ENCODE measurements at places on chromosomes 7 and 10. TPM values are rescaled to one million over a fixed set of nuclear protein-coding genes. Genes with fewer than 3 reads are reported as not detected.

GRCh38 chr10:122154031-122154544 is 117.0 kb upstream of the BTBD16 start:
- DNase-seq = no peak

GRCh38 chr10:1150638-1150955 is 94.4 kb downstream of the WDR37 start:
- no peak for DNase-seq

GPR26 gene
- not detected for total RNA-seq

DNA sequence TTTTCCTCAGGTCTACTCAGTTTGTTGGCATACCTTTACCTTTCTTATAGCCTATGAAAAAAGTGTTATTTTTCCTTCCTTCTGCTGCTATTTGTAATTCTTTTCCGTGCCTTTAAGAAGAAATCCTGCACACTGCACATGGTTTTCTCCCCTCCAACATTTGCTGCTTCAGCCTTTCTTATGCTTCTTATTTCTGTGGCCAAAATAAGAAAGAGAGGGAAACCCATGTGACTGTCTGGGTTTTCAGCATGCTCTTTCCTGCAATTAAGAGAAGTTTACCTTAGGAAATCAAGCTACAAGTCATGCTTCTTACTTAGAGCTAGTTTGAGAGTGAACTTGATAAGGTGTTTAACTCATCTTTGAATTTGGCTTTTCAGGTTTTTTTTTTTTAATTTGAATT is 11.0 kb downstream of the TBC1D12 start:
- no peak for DNase-seq

CALU gene
- 35.5 TPM for total RNA-seq

CUL2 gene
- 33.8 TPM for total RNA-seq

DNA sequence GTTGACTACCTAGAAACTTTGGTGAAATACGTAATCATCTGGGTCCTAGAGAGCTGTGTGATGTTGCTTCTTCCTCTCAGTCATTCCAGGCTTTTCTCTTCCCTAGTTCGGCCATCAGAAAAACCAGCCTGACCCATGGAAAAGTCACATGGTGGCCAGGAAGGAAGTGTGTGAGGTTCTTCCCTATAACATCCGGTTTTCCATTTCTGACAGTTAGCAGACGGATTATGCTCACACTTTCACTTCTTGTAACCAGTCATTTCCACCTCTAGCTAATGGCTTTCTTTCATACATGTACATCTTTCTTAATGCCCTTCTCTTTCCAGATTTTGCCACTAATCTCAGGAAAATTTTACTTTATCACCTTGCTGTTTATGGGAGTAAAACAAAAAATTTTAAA is 110.0 kb upstream of the GLCCI1 start:
- DNase-seq = no peak

DNA sequence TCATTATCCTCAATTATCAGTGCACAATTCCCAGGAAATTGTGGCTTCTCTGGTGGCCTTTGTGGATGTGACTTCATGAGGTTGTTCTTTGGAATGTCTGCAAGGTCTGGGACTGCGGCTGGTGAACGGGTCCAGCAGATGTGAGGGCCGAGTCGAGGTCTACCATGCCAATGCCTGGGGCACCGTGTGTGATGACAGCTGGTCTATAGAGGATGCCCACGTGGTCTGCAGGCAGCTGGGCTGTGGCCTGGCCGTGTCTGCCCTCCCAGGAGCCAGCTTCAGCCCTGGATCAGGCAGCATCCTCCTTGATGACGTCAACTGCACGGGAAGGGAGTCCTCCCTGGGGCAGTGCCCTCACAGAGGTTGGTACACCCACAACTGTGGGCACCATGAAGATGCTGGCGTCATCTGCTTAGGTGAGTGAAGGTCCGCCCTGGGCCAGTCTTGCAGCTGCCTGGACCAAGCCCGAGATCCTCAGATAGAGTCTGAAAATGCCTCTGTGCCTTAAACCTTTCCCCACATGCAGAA is 46.9 kb downstream of the CUZD1 start:
- DNase-seq = no peak

- no peak for DNase-seq
Observed at GRCh38 chr7:159091041-159091440, 53.6 kb downstream of the VIPR2 start.

SORCS3 gene
- not detected for total RNA-seq

DNA sequence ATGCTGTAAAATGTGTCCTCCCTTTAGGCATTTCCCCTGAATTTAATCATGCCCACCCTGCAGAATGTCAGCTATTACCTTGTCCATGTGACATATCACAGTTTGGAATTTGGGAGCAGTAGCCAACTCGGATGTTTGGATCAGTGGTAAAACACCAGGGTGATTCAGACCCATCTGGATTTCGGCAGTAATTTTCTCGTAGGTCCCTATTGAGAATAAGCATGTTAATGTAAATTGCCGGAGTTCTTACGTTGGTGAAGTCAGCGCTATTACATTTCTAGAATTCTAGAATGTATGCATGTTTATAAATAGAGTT is 44.1 kb downstream of the HGF start:
- no peak for DNase-seq

SNX13 gene
- total RNA-seq = 24.5 TPM

DNA sequence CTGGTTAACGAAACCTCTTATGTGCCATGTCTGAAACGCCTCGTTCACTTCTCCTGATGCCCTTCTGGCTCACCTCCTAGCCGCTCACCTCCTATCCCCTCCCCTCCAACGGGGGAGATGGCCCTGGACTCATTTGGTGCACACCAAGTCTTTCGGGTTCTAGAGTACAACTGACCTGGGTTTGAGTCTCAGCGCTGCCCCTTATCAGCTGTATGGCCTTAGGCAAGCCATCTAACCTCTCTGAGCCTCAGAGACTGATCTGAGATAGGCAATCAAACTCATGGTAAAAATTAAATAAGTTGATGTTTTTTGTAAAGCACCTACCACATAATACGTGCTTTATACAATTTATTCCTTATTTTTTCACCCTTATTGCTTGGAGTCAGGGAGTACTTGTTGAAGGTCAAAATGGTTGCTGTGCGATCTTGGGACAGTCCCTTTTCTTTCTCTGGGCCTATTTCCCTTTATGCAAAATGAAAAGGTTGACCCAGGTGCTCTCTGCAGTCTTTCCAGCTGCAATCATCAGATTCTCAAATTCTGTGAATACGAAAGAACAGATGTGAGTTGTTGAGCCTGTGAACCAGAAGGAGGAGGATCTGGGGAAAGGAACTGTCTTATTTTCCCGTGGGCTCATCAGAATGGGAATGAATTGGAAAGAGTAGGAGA is 31.2 kb upstream of the PLEKHA1 start:
- DNase-seq = no peak

DNA sequence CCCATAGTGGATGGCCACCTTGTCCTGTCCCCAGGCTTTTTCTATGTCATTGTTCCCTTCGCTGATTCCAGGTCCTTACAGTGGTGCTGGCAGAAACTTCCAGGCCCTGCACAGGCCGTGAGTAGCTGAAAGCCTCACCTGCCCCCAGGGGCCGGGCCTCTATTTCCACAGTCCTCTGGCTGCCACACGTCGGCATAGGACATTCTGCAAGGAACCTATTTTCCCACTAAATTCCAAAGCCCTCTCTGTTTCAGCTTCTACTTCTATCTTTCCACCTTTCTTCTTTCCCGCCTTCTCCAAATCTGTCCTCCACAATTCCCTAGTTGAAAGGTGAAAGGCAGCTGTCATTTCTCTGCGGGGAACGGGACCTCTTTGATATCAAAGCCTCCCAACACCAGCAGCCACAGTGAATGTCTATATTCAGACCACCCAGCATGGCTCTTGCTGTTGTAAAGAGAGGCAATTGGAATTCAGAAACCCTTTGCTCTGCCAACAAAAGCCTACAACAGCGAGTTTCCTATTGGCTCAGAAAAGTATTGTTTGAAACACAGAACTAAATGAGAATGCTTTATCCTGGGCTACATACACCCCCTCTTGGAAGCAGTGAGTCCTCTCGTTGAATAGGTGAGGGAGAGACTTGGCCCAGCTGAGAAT is 607.7 kb downstream of the GALNT17 start:
- DNase-seq = no peak

DNA sequence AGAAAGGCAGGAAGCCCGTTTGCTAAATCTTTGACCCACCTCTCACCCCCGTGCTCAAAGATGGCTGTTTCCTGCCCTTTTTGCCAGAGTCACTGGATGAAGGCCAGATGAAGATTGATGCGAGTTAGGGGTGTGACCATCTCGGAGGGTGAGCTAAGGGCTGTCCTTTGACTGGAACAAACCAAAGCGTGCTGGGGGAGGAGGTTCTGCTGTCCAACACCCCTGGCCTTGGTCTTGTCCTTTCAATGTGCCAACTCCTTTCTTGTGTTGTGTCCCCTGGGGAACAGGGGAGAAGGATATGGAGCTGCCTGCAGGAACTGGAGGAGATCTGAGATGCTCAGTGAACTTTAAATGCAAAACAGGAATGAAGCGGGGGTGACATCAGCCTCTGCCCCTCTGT is 90.3 kb upstream of the ADAM12 start:
- DNase-seq = no peak

SEC31B gene
- total RNA-seq = 164 TPM

ABCB1 gene
- 2.8 TPM for total RNA-seq

DNA sequence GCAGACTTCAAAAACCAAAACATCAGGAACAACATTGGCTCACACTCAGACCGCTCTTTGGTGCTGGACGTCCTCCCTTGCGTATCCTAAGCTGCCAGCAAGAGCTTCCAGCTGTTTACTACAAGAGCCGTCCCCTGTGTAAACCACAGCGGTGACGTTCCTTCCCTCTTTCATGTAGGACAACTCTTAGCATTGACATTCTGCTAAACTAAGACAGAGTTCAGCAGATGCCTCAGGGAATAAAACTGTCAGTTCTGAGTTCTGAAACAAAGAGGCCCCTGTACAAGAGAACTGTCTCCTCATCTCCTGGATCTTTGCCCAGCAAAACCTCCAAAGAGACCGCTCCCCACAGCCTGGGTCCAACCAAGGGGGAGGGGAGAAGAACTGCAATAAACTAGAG is 57.8 kb upstream of the OPALIN start:
- no peak for DNase-seq

COL17A1 gene
- total RNA-seq = not detected

CYP3A7 gene
- total RNA-seq = not detected

GRCh38 chr7:9608560-9608959 is 1175.2 kb downstream of the NXPH1 start:
- no peak for DNase-seq

- DNase-seq = no peak
Observed at GRCh38 chr7:114718861-114719260, 203.0 kb upstream of the MDFIC start.

- no peak for DNase-seq
Observed at GRCh38 chr7:50560865-50561351, 4.3 kb downstream of the DDC start.

DNA sequence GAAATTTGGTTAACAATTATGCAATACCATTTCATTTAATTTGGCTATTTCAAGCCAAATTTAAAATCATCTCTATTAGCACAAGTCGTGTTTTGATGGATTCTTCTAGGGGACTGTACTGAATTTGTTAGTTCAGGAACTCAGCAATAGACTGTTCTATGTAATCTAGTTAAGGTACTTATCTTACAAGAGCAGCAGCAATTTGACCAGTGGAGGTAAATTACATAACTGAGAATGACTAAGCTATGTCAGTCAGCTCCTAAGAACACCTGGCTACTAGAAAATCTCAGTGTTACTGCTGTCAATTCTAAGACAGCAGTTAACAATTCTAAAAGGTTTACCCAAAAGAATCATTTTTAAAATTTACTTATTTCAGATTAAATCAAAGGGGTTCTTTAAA is 513.9 kb upstream of the ZWINT start:
- no peak for DNase-seq

HMX3 gene
- not detected for total RNA-seq

DNA sequence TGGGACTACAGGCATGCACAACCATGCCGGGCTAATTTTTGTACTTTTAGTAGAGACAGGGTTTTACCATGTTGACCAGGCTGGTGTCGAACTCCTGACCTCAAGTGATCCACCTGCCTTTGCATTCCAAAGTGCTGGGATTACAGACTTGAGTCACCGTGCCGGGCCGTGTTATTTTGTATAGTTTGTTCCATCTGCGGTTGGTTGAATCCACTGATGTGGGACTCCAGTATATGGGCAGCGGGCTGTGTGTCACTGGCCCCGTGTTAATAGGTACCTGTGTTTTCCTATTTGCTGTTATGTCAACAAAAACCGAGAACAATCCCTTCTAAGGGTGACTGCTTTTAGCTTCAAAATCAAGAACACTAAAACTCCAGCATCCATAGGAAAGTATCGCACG is 297.6 kb upstream of the PITRM1 start:
- no peak for DNase-seq

- no peak for DNase-seq
Observed at GRCh38 chr7:45278763-45279398, 121.3 kb downstream of the RAMP3 start.

DNA sequence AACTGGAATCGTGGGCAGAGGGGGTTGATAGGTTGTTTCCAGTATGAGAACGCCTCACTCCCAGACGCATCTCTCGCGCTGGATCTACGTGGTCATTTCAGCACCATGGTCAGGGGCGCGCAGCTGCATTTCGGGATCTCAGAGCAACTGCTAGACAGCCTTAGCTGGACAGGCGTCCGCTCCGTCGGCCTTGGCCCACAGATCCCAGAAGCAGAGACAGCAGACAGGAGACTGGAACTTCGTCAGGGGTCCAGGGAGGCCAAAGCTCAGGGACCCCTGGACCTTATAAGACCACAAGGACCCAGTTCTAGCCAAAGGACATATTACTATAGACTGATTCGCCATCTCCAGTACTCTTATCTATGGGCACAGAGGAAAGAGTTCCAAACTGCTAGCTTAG is 5.3 kb downstream of the NEUROG3 start:
- DNase-seq = peak; percentile 71

DNA sequence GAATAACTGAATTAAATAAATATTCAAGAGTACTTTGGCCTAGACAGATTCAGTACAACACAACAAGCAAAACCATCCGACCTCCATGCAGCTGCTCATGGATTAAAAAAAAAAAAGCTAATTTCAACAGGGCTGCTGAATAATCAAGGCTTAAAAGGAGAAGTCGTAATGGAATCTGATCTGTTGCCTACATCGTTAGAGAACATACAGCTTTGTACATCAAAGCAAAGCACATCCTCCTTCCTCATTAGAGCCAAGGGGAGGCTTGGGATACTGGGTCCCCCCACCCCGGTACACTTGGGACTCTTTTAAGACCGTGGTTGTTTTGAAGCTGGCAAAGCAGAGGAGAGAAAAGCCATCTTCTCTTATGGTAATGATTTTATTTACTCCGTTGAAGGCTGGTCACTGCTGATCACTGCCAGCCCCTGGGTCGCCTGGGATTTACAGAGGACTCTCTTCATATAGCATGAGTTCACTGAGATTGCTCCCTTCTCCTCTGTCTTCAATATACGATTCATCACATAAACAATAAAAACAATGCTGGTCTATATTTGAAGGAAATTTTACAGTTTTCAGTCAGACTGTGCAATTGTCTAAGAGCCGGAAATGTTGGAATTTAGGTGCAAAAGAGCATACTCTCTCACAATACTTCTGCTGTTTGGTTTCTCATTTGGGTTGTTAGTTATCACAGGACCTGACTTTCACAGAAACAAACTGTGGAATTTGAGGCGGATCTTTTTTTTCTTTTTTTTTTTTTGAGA is 148.8 kb downstream of the FAM107B start:
- no peak for DNase-seq

All from activated CD8-positive, alpha-beta T cell treated with anti-CD3 and anti-CD28 coated beads, Interleukin-2, amount 10 ng/mL, durations not matched to agents 7 days and 5 days (primary cell).